ENCODE measurements at places on chromosomes 6 and 20.

DNA sequence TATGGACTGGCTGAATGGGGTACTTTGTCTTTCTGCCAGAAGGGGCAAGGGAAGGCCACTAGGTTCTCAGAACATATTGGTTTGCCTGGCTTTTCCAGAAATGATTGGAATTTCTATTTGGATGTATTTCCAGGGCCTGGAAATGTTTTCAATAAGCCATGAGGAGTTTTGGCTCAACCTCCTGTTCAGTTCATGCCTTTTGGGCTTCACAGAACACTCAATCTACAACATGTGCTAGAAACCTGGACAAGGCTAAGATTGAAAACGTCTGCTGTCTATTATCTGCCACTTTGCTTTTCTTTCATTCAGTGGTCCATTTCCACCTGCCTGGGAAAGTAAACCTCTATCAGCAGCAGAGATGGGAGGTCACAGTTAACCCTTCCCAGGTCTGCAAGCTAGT lies 793.4 kb downstream of the TENT5A start:
- no peak for DNase-seq

- DNase-seq = peak; percentile 43
These were observed 15.6 kb downstream of the PPP1R10 start for GRCh38 chr6:30601436-30601814.

DNA sequence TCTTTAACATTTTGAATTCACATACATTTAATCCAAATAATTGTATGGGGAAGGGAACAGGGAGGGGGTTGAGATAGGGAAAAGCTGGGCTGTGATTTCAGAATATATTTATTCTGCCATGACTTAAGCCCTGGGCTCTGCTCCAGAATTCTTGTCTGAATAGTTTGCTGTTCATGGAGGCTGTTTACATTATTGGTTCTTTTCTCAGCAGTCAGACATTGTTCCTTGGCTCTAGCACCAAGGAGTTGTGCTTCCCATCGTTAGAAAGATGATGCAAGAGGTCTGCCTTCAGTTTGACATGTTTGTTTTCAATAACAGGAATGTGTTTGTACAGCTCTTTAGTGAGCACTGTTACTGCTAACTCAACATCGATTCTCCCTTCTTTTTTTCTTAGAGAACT lies 198.8 kb upstream of the CDYL start:
- no peak for DNase-seq

- no peak for DNase-seq
These were observed 62.4 kb upstream of the FERMT1 start for GRCh38 chr20:6185268-6185667.

- no peak for DNase-seq
These were observed 73.2 kb upstream of the DUSP22 start for GRCh38 chr6:219019-219570.
